Left renal cortex interstitium (tissue), 4 donors: ENCODE measurements at places on chromosomes 2 and 18. TPM values are rescaled to one million over a fixed set of nuclear protein-coding genes. Genes with fewer than 3 reads are reported as not detected.

DNA sequence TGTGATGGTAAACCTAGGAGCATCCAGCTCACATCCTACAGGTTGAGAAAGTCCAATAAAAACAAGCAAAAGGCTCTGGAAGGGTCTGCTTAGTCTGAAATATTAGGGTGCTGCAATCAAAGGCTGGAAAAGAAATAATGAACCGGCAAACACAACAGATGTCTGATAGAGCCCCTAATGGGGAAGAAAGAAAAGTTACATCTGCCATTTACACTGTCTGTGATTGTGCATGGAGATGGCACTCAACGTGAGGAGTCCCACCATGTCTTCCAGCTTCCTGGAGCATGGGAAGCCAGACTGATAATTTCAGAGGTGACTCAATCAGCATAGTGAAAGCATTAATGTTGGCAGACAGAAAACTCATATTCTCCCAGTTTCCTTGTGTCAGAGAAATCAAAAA, 307.8 kb downstream of the EPHA4 start:
- no peak for DNase-seq

- no peak for DNase-seq
These were observed 1519.9 kb upstream of the ACVR2A start for GRCh38 chr2:146324951-146325350.

- no peak for DNase-seq
These were observed 555.1 kb downstream of the BCL11A start for GRCh38 chr2:59998324-59998723.

GRCh38 chr18:41022484-41022883, 932.5 kb upstream of the PIK3C3 start:
- no peak for DNase-seq

DNA sequence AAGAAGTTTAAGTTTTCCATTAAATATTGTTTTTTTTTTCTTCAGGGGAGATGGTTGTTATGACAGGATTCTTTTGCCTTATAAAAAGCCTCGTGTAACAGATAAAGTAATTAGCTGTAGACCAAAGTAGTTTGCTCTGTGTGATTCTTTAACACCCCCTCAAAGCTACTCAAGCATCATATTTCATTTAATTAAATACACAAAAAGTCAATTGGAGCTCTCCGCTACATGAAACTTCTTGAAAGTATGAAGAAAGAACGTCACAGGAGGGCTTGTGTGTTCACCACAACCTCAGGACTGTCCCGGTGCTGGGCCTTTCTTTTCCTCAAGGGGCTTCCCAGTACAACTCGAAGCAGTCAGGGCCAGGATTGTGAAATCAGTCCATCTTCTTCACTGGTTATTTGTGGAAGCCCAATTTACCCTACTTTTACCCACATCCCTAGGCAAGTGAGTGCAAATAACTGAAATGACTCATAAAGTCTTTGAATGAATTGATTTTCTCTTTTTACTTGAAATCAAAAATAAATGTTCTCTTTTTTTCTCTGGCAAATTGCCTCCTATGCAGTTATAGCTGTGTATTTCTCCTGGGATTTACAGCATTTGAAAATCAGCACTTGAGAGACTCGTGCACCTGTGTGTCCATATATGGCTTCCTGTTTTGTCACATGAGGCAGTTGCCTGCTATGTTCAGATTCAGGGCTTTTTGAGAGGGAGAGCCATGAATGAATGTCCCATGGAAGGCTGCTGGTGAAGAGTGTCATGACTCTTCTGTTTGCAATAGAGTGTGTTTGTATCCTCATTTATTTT, 48.6 kb downstream of the LINC00305 start:
- DNase-seq, result no peak

- no peak for DNase-seq
These were observed 133.7 kb upstream of the MEIS1 start for GRCh38 chr2:66301022-66301766.

Gene IGFBP5
- 281 TPM for polyA plus RNA-seq

Gene CRYGD
- polyA plus RNA-seq, result not detected

Gene DHX57
- 37.2 TPM for polyA plus RNA-seq

Gene COLEC12
- polyA plus RNA-seq, result 24.0 TPM

Gene NOP58
- polyA plus RNA-seq, result 111 TPM

Gene GPAT2
- 3.6 TPM for polyA plus RNA-seq

Gene FEZ2
- polyA plus RNA-seq, result 81.0 TPM
